Hematopoietic multipotent progenitor cell (in vitro differentiated cells): ENCODE measurements at places on chromosomes 12 and 14. TPM values are rescaled to one million over a fixed set of nuclear protein-coding genes. Genes with fewer than 3 reads are reported as not detected.

The SOAT2 gene
- total RNA-seq: under 0.01 TPM

DNA sequence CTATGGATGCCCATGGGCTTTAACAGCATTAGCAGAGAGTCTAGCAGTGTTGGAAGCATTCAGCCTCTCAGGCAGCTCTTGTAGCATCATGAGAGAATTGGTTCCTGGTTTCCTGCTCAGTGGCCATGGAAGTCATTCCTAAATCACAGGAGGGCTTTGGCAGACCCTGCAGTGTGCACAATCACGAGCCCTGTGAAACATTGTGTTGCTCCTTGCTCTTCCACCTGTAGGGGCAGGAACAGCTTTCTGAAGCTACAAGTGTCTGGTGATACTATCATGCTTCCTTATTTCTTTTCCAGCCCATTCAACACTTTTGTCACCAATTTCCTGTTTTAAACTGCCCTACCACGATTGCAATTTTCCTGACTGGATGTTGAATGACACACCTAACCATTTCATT, 402.2 kb upstream of the USP15 start:
- DNase-seq: no peak

The PTCSC3 gene
- total RNA-seq: not detected

The MSI1 gene
- not detected for total RNA-seq

DNA sequence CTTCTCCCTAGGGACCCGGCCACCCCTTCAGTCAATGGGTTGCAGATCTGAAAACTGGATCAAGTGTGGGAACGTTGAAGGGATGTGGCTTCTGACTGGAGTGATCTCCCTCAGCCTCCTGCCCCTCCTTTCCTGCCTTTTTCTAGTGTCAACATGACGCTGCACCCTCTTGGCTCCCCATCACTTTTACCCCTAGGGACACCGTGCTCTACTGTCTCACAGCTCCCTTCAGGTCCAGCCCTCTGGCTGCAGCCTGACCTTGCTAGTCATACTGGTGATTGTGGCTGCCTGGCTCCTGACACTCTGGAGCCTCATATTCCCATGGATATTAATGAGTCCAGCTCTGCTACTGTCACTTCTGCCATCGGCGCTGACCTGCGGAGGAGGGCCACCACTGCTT, 51.5 kb upstream of the RASSF3 start:
- DNase-seq: no peak

The SNRNP35 gene
- 27.7 TPM for total RNA-seq

DNA sequence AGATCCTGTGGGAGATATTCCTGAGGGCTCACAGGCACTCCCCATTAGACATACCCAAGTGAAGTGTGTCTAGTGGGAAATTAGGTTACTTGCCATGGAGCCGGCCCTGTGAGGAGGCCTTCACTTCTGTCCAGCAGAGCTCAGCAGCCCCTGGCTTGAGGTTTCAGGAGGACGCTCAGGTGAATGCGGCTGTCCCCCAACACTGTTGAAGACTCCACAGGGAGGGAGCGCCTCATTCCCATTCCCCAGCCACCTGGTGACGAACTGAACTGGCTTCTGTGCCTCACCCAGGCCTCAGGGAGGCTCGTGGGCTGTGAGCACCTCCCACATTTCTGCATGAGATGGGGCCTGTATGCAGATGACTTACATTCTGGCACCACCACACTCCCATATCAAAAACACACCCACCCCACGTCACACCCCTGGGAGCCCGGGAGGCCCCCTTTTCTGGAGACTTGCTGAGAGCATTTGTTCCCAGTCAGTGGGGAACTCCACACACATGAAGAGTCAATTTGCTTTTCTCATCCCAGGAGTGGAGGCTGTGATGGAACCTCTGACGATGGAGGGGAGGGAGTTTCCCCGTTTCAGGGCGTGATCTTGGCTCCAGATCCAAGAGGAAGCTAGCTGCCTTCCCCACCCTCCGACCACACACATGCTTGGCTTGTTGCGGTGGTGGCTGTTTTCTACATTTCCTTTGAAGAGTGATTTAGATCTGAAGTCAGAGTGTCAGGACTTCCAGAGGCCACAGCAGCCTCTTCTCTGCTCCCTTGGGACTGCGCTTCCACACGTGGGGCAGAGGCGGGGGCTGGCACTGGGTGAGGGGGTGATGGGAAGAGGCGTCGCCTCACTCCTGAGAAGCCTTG, 120.7 kb downstream of the ADGRD1 start:
- no peak for DNase-seq

The KCNA1 gene
- under 0.01 TPM for total RNA-seq

DNA sequence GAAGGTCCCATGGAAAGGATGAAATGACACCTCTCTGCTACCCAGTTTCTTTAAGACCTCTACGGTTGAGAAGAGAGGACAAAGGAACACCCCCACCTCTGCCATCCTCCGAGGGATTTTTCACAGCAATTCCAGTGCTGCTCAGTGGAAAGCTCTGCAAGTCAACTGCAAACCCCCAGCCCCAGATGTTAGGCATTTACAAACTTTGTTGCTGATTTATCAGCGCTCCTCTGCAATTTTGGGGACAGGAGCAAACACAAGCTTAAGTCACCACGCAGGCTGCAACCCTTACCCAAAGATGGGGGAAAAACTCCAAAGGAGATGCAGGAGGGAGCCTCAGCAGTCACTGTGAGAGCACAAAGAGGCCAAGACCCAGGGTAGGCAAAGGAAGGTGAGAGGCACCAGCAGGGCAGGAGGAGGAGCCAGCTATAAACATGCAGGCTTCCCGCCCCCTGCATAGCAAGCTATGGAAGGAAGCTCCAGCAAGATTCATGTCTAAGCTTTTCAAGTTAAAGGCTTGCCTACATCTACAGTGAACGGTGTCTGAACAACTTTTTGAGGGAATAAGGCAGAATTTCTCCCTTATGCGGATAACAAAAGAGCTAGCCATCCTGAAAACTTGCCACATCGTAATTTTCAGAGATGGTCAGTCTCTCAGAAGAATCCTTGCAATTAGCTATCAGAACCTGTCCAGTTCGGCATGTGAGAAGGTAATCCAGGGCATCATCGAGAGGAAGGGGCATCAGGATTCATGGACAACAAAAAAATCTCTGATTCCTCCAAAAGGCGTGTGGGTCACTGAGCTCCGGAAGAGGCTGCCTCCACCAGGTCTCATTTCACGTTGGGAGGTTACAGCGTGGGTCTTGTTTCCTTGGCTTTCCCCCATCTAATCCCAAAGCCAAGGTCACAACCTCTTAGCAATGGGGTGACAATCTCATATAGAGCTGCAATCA, 3.9 kb downstream of the CTDSP2 start:
- no peak for DNase-seq

DNA sequence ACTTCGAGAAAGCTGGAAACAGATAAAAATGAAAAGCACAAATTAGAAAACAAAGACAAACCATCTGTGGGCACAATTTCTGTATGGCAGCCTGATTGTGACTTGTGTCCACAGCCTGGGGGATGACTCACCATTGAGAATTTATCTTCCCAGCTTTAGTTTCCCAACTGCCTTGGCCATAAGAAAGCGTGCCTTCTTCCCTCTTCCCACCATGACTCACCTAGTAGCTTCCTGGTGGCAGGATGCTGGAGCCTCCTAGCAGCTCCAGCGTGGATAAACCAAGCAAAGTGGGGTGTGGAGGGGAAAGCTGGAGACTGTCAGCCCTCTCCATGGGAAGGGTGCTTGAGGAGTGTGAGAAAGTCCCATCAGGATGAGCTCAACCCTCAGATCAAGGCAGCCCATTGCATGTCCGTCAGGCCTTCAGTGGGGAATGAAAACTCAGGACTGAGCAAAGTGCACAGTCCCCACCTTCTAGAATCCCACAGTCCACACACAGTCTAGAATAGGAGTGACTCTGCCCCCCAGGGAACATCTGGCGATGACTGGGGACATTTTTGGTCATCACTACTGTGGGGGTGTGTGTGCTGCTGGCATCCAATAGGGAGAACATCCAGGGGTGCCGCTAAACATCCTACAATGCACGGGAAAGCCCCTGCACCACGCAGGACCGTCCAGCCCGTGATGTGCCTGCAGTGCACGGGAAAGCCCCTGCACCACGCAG, 22.4 kb upstream of the SERPINA6 start:
- no peak for DNase-seq

DNA sequence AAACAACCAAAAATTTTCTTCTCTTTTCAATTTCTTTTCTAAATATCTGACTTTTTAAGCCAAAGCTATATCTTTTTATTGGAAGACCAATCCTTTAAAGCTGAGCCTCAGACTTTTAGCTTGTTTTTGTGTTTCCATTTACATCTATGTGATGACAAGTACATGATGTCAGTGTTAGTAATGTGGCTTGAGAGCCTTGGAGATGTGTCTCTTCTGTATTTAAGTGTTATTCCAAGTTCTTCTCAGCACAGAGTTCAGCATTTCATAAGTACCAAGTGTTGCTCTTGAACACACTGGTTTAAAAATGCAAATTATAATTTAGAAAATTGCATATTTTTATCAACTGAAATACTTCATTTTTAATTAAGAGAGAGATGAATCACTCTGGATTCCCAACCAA, 948.9 kb upstream of the FLRT2 start:
- DNase-seq: no peak

- no peak for DNase-seq
Observed at GRCh38 chr14:106490442-106490841, 964.1 kb downstream of the TMEM121 start.

The CFAP251 gene
- 1.1 TPM for total RNA-seq

The LRRC43 gene
- total RNA-seq: 1.1 TPM

DNA sequence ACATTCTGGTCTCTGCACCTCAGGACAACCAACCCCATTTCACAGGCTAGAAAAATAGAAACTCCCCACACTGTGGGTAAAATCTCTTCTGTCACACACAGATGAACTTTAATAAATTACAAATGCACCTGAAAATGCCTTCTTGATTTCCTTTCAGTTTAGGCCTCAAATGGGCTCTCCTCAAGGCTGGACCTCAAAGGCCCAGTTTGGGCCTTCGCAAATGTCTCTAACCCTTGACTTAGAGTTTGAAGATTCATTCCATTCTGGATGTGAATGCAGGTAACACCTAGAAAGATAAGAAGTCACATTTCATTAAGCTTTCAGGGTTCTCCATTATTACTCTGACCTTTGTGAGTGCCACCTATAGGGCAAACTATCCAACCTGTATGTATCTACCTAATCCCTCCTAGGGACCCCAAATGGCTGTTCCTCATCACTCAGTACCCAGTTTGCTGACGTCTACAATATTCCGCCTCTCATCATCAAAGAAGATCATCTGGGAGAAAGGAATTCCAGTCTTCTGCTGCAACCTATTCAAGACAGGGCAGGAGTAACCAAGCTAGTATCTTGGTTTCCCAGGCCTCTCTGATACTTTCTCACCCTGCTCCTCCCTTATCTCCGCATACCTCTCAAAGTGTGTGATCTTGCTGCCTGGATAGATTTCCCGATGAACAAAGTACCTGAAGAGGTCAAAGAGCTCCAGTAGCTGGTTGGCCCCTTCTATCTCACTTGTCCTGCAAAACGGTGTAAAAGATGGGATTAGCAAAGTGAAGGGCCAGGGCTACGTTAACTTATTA, 776 bp upstream of the CHMP4A start:
- DNase-seq: no peak

- no peak for DNase-seq
Observed at GRCh38 chr12:26247873-26248272, 52.5 kb downstream of the SSPN start.

The NKX2-1 gene
- total RNA-seq: not detected

The ASCL1 gene
- total RNA-seq: not detected
